ENCODE measurements at places on chromosomes 4 and X. TPM values are rescaled to one million over a fixed set of nuclear protein-coding genes. Genes with fewer than 3 reads are reported as not detected.
A peak's percentile ranks its signal among the peaks of the same experiment; 100 is the strongest.

- no peaks in the 10 kb centered on the region for H3K27me3 ChIP-seq
- no peaks in the 10 kb centered on the region for H3K4me1 ChIP-seq
- no peak overlapping the region for H3K27ac ChIP-seq
- H3K36me3 ChIP-seq = no peaks in the 10 kb centered on the region
Measured at GRCh38 chr4:122017296-122017695, 65.4 kb upstream of the TRPC3 start.

DNA sequence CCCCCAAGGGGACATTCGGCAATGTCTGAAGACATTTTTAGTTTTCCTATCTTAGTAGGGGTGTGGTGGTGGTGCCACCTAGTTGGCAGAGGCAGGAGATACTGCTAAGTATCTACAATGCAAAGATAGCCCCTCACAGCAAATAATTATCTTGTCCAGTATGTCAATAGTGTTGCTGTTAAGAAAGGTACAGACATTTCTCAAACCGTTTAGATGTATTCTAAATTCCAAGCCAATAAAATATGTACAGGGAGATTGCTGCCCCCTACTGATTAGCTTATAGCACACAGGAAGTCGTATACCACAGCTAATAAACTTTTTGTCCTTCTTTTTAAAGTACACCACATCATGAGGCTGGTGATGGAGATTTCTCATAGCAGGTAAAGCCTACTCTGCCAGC, 260.5 kb downstream of the TMA16 start:
- H3K36me3 ChIP-seq = no peaks in the 10 kb centered on the region
- peak; percentile 10 for DNase-seq
- H3K4me1 ChIP-seq = no peaks in the 10 kb centered on the region
- no peak overlapping the region for H3K27ac ChIP-seq
- no peaks in the 10 kb centered on the region for H3K27me3 ChIP-seq

DNA sequence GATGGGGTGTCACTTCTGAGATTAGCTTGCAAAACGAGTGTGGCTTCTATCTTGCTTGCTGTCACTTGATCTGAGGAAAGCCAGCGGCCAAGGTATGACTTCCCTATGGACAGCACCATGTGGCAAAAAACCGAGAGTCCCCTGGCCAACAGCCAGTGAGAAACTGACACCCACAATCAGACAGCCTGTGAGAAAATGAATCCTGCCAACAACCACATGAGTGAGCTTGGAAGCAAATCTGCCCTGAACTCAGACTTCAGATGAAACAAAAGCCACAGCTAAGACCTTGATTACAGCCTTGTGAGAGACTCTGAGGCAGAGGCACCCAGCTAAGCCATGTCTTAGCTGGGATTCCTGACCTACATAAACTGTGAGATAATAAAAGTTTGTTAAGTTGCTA, 45.5 kb downstream of the PPP1R2C start:
- no peaks in the 10 kb centered on the region for H3K36me3 ChIP-seq
- H3K27me3 ChIP-seq = no peaks in the 10 kb centered on the region
- H3K4me1 ChIP-seq = no peaks in the 10 kb centered on the region
- no peak overlapping the region for H3K27ac ChIP-seq
- H3K4me3 ChIP-seq = no peak overlapping the region

GRCh38 chr4:159498446-159499115, 395.7 kb downstream of the RAPGEF2 start:
- no peak overlapping the region for H3K4me3 ChIP-seq
- H3K4me1 ChIP-seq = no peaks in the 10 kb centered on the region
- no peaks in the 10 kb centered on the region for H3K36me3 ChIP-seq
- DNase-seq = no peak
- no peaks in the 10 kb centered on the region for H3K27me3 ChIP-seq
- no peak overlapping the region for H3K27ac ChIP-seq

- peak overlapping the region; percentile 29 for H3K4me3 ChIP-seq
- H3K27ac ChIP-seq = no peak overlapping the region
- DNase-seq = no peak
- H3K36me3 ChIP-seq = no peaks in the 10 kb centered on the region
- no peaks in the 10 kb centered on the region for H3K27me3 ChIP-seq
- H3K4me1 ChIP-seq = no peaks in the 10 kb centered on the region
Measured at GRCh38 chrX:71198066-71198465, 25.0 kb upstream of the GJB1 start.

DNA sequence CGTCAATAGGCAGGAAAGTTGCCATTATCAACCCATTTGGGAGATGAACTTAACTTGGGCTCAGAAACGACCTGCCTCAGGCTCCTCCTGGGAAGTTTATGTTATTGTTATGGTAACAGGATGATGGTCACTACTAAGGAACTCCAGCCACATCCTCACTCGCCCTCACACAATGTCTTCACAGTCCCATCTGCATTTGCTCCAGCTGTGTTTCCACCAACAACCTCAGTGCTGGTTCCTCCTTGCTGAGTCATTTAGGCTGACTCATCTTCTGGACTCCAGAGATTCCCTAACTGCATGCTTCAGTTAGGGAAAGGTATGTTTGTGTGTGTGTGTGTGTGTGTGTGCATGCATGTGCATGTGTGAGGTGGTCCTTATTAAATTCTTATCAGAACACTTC, 293.4 kb upstream of the BOD1L1 start:
- no peaks in the 10 kb centered on the region for H3K36me3 ChIP-seq
- H3K27me3 ChIP-seq = no peaks in the 10 kb centered on the region
- no peak overlapping the region for H3K4me3 ChIP-seq
- no peak for DNase-seq

DNA sequence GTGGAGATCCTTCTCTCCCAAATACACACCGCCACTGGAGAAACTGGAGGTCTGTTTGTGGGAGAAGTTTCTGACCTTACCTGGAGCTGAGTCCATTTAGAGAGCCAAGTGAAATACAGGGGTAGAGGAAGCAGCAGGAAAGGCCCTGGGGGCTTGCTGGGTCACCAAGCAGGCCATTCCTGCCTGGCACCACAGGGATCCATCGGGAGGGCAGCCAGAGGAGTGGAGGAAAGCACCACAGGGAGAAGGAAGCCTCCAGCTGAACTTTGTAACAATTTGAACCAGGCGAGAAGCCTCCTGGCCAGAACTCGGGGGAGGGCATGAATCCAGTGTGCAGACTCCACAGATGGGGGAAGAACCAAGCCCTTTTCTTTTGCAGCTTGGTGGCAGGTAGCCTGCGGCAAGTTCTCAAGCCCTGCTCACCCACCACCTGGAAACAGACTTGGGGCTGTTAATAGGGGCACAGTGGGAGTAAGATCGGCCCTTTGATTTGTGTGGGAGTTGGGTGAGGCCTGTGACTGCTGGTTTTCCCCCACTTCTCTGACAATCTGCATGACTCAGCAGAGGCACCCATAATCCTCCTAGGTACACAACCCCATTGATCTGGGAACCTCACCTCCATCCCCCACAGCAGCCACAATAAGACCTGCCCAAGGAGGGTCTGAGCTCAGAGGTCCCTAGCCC, 94.6 kb downstream of the IRS4 start:
- no peaks in the 10 kb centered on the region for H3K27me3 ChIP-seq
- H3K36me3 ChIP-seq = no peaks in the 10 kb centered on the region
- no peak for DNase-seq

DNA sequence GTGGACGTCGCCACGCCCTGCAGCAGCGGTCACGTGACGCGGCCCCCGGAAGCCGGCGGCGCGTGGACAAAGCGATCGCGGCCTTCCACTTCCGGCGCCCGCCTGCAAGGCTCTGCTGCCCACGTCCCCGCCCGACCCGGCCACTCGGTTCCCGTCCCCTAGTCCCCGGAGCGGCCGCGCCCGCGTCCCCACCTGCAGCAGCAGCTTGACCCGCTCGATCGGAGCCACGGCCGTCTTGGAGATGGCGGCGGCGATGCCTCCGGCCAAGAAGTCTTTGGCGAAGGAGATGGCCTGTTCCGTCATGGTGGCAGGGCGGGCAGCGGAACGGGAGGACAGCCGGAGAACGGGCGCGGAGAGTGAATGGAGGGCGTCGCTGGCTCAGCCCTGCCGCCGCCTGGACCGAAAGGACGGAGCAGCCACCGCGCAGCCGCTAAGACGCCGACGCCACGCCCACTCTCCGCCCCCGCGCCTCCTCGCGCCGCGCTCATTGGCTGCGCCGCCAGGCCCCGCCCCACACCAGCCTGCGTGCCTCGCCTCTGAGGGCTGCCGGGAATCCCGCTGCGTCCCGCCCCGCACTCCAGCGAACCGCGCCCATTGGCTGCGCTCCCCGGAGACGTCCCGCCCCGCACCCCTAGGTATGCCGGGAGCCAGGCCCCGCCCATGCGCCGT, at the start of gene SLC25A6:
Gene SLC25A6 (minus strand): TSS at position 407 of the 669 bp plus-strand sequence. CDS start 104 bp downstream, at position 303.
- DNase-seq = peak; percentile 100
- H3K4me3 ChIP-seq = peak within 1 kb of the TSS; percentile 92
- no peaks in the 10 kb centered on the region for H3K27me3 ChIP-seq
- peaks cover 37% of the 10 kb centered on the region for H3K36me3 ChIP-seq
- H3K27ac ChIP-seq = peak within 1 kb of the TSS; percentile 100

- peaks cover 3% of the 10 kb centered on the region for H3K27me3 ChIP-seq
- H3K27ac ChIP-seq = no peak overlapping the region
- no peak overlapping the region for H3K4me3 ChIP-seq
- no peak for DNase-seq
- H3K4me1 ChIP-seq = no peaks in the 10 kb centered on the region
Measured at GRCh38 chrX:50075630-50076339, 125.0 kb downstream of the AKAP4 start.

GRCh38 chrX:133878710-133879109, 106.7 kb downstream of the GPC3 start:
- H3K4me1 ChIP-seq = no peaks in the 10 kb centered on the region
- DNase-seq = no peak
- H3K27ac ChIP-seq = no peak overlapping the region
- no peak overlapping the region for H3K4me3 ChIP-seq

- no peak for DNase-seq
- H3K4me1 ChIP-seq = peaks cover 33% of the 10 kb centered on the region
- no peak overlapping the region for H3K27ac ChIP-seq
- no peaks in the 10 kb centered on the region for H3K27me3 ChIP-seq
Measured at GRCh38 chr4:3200423-3201090, 48.4 kb upstream of the MSANTD1 start.

- DNase-seq = no peak
- H3K4me3 ChIP-seq = no peak overlapping the region
- peaks cover 68% of the 10 kb centered on the region for H3K4me1 ChIP-seq
- no peaks in the 10 kb centered on the region for H3K36me3 ChIP-seq
- H3K27ac ChIP-seq = peak overlapping the region; percentile 7
Measured at GRCh38 chr4:3301450-3302172, 8.8 kb downstream of the RGS12 start.

The ADAM29 gene
- total RNA-seq = not detected

The ASB5 gene
- total RNA-seq = not detected

The XPNPEP2 gene
- total RNA-seq = 2.2 TPM

The SLC10A7 gene
- 36.0 TPM for total RNA-seq

The NMU gene
- total RNA-seq = not detected

The CCSER1 gene
- 5.4 TPM for total RNA-seq
